Endothelial cell of coronary artery (primary cell): ENCODE measurements at places on chromosomes 6 and 20. TPM values are rescaled to one million over a fixed set of nuclear protein-coding genes. Genes with fewer than 3 reads are reported as not detected.

The PMEPA1 gene
- total RNA-seq, result 9.3 and 13.3 TPM in 2 replicates

The C20orf144 gene
- 0.09 TPM in 2 replicates for total RNA-seq

The RFX6 gene
- not detected in 2 replicates for total RNA-seq

The FUCA2 gene
- 26.4 and 29.0 TPM in 2 replicates for total RNA-seq

The BMP2 gene
- total RNA-seq, result 6.7 and 16.6 TPM in 2 replicates
